Sigmoid colon (tissue), 7 donors: ENCODE measurements at places on chromosomes 5 and 9. TPM values are rescaled to one million over a fixed set of nuclear protein-coding genes. Genes with fewer than 3 reads are reported as not detected.

SKP2 gene
- total RNA-seq = 9.4 TPM

TLX3 gene
- total RNA-seq = not detected

GRCh38 chr5:160213537-160213936, 15.8 kb upstream of the FABP6 start:
- no peak for DNase-seq

- no peak for DNase-seq
These were observed 216.8 kb upstream of the OTULINL start for GRCh38 chr5:14364576-14365472.
